CMK (cell line): ENCODE measurements at places on chromosomes 1 and 21.

GRCh38 chr1:21123287-21123948, 53.3 kb downstream of the EIF4G3 start:
- no peak for DNase-seq

GRCh38 chr1:186994897-186995296, 166.1 kb downstream of the PLA2G4A start:
- DNase-seq, result no peak

DNA sequence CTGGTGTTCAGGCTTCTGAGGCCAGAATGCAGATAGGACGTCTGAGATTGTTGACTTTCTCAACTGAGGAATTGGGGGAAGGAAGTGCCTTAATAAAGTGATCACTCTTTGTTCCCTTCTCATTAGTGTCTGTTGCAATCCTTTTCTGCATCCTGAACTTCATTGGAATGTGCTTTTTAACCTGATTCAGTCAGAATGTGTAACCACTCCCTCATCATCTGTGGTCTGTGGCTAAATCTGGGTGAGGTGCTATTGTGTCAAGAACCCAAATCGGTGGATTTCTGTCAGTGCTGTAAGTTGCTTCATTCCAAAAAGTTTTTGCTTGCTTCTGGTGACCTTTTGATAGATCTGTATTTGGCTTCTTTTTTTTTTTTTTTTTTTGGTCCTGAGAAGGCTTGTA, 38.2 kb downstream of the ARID1A start:
- no peak for DNase-seq

- no peak for DNase-seq
Observed at GRCh38 chr1:218392780-218393179, 47.6 kb downstream of the TGFB2 start.

- no peak for DNase-seq
Observed at GRCh38 chr21:28828981-28829380, 163.7 kb downstream of the LTN1 start.

DNA sequence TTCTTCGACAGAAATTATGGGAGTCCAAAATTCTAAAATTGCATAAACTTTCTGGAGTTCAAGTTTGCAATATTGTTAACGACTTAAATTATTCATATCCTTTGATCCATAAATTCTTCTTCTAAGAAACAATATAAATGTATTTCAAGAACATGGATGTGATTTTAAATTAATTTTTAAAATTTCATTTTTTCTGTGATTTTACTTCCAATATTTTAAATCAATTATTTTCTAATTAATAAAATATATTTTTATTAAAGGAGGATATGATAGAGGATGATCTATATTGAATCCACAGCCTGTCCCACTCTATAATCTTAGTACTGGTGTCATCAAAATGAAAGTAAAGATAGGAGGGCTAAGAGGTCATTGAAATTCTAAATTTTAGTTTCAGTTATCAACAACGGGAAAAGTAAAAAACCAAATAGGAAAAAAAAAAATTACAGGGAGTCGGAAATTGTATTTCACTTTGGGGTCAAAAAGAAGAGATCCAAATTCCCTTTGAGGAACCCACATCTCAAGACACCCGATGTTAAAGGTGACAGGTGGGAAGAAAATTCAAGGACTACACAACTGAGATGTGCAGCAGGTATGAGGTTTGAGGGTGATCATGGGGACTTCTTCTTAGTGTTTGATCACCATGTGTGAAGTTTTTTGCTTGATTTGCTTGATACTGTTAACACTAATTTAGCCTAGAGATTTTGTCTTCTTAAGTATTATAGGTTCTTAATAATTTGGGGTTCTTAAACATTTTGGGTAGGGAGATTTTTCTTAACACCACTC, 154.8 kb upstream of the RGS18 start:
- no peak for DNase-seq

DNA sequence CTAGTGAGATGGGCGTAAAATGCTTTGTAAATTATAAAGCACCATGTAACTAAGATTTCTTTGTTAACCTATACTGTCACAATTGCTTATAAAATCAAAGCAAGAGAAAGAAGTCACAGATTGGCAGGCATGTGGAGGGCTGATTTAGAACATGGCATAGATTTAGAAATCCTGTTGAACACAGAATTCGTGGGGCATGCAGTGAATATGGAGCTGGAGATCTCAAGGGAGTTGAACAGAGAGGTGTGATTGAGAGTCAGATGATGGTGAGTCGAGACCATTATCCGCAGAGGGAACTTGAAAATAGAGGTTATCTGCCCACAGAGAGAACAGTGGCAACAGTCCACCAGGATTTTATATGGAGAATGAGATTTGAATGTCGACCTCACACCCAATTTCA, 27.6 kb downstream of the PBX1 start:
- DNase-seq, result no peak

DNA sequence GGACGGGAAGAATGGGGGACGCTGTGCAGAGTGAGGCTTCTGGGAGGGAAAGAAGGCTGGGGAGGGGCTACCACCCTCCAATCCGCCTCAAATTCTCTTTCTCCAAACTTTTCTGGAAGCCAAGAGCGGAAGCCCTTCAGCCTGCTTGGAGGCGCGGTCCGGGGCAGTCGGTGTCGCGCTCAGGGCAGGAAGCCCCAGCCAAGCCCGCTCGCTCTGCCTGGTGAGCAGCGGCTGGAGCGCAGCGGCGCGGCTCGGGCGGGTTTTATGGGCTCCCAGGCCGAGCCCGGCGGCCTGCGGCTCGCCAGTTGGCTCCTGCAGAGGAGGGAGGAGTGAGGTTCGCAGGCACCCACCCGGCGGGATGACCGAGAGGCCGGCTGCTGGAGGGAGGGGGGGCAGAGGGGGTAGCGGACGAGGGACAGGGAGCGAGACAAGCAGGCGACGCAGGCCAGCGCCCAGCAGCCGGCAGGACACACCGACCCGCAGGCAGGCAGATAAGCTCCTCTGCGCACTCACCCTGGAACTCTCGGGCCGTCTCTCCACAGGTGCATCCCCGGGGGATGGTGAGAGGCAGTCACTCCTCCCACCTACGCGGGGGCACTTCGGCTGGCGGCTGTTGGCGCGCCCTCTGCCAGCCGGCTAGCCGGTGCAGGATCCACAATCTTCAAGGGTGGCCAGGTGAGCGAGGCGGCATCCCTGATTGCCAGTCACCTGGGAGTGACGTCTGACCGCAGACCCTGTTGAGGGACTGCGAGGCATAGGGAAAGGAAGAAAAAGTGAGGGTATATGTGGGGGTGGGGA, at the start of gene AVPR1B:
Gene AVPR1B (minus strand): TSS at position 238 of the 798 bp plus-strand sequence. CDS start 498 bp downstream, outside the sequence.
- no peak for DNase-seq

DNA sequence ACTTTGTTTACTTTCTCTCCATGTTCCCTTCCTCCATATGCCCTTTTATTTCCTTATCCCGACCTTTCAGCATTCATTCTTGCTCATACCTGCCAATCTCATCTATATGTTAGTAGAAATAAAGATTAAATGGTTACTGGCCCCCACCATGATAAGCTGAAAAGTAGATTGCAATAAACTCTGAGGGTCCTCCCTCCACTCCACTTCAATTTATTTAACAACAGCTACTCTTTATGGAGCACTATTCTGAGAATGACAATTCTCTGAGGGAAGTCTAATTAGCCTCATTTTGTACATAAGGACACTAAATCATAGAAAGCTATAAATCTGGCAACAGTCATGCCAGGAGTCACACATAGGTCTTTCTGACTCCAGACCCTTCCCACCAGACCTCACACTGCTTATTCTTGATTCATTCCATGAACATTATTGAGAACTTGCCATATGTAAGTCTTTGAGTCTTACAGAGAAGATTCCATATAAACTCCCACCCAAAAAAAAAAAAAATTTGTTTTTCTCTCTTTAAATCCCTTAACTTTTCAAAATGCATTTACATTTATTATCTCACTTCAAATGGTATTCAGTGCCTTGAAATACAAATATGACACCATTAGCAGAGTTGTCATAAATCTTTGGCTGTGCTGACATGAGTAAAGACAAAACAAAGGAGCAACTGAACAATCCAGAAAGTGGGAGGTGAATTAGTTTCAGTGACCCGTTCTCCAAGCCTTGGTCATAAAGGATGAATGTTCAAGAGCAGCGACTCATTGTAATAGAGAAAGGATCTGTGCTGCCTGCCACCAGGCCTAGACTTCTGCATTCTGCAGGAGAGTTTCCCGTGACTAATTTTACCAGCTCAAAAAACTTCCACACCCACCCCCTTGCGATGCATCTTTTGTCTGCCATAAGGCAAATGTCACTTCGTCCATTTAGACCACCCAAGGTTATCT, 28.5 kb downstream of the PALMD start:
- no peak for DNase-seq

- DNase-seq, result no peak
Observed at GRCh38 chr1:54984131-54984842, 3.9 kb downstream of the TMEM61 start.

DNA sequence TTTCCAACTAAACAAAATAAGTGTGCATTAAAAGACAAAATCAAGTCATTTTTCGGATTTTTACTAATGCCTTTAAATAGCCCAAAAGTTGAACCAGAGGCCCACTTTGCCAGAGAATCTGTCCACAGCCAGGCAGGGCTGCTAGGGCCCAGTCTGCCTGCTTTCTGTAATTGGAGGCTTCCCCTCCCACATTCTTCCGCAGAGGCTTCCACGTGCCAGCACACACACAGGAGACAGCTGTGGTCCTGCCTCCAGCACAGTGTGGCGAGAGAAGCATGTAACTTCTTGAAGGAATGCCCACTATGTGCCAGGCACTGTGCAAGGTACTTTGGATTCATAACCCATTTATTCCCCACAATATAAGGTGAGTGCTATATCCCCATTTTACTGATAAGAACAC, 11.3 kb upstream of the PDZK1IP1 start:
- no peak for DNase-seq

DNA sequence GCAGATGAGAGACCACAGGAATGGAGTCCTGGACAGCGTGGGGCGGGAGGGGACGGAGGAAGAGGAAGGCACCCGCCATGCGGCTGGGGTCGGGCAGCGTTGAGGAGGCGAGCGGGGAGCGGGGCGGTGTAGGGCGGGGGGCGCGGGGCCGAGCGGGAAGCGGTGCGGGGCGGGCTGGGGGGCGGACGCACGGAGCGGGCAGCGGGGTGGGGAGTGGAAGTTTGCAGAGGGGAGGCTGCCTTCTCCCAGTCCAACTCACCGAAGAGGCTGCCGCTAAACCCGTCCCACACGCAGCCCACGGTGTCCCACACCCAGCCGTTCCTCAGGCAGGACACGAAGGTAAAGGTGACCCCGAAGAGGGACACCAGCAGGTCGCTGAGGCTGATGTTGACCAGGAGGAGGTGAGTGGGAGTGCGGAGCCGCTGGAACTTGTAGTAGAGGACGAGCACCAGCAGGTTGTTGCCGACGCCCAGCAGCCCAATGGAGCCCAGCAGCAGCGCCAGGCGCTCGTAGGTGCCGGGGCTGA, 483 bp downstream of the CHML start:
- peak; percentile 34 for DNase-seq

DNA sequence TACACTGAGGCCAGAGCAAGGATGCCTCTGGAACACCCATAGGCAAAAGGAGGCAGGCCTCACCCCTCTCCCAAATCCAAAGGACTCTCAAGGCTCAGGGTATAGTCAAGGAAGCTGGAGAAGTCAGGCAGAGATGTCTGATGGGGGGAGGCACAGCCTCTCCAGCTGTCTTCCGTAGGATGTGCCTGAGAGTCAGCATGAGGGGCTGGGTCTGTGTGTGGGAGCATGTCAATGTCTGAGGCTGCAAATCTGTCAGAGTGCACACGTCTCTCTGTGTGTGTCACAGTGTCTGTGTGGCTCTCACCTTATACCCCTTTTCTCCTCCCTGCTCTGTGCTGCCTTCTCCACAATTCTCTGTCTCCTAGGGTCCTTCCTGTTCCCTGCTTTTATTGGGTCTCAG, 4.0 kb downstream of the HPCAL4 start:
- no peak for DNase-seq

- no peak for DNase-seq
Observed at GRCh38 chr1:117577191-117577885, 28.5 kb upstream of the TENT5C start.

GRCh38 chr1:95984798-95985374, 736.7 kb upstream of the PTBP2 start:
- DNase-seq, result no peak

DNA sequence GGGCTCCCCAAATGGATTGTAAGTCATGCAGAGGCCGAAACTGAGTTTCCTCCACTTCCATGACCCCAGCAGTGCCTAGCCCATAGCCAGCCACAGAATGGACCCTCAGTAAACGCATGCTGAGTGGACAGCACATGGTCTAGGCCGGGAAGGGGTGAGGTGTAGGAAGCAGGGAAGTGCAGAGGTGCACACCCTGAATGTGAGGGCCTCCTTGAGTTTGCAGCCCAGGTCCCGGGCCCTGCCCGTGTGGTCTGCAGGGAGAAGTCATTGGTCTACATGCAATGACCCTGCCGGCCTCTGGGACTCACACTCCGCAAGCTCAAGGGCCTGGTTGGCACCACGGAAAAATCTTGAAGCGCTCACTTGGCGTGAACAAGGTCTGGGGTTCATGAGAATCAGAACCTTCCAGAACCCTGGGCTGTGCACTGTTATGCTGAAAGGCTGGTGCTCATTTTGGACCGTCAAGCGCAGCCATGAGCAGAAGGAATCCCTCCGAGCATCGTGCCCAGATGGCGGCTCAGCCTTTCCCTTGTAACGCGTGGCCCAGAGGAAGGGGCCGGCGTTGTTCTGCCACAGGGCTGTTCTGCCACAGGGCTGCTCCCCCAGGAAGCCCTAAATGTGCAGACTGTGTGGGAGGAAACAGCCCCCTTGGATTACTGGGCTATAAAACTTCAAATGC, 66.4 kb downstream of the PSMG1 start:
- DNase-seq, result no peak

DNA sequence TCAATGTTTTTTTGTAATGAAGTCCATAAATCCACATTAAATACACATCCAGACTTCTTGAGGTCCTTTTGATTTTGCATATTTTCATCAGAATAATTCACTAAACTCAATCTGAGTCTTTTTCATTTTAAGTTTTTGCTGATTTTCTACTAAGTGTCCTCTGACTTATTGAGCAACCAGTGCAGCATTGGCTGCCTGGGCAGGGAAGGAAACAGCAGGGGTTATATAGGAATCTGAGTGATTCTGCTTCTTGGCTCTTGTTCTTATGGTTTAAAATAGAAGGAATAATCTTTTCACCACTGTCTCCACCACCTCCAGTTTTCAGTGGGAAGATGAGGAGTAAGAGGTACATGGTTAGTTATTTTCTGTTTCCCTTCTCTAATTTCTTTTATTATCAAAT, 88.4 kb downstream of the ST6GALNAC5 start:
- no peak for DNase-seq

DNA sequence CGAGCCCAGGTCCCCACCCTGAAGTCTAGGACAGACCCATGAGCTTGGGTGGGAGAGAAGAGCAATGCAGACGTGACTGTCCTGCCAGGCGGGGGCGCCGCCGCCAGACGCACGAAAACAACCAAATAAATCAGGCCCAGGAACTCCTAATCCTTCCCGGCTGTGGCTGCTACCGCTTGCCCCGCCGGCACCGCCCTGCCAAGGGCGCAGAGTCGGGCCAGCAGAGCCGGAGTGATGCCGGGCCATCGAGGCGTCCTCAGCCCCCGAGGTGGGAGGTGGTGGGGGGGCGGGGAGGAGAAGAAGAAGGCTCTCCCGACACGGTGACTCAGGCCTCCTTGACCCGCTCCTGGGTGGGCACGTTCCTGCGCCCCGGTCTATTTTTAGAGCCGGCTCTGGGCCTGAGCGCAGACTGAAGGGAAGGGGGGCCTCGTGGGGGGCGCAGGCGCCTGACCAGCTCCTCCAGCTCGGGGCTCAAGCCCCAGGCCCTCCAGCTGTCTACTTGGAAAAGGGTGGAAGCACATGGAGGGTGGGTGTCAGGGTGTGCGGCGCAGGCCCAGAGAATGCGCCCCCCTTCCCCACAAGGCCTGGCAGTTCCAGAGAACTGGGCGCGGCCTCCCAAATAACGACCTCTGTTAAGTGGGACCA, 10.7 kb upstream of the COL16A1 start:
- no peak for DNase-seq

GRCh38 chr1:152426731-152427130, 12.7 kb upstream of the CRNN start:
- DNase-seq, result no peak
